ENCODE measurements at places on chromosomes 16 and 17.

GRCh38 chr16:22710326-22710725, 103.6 kb upstream of the HS3ST2 start:
- no peak for DNase-seq

DNA sequence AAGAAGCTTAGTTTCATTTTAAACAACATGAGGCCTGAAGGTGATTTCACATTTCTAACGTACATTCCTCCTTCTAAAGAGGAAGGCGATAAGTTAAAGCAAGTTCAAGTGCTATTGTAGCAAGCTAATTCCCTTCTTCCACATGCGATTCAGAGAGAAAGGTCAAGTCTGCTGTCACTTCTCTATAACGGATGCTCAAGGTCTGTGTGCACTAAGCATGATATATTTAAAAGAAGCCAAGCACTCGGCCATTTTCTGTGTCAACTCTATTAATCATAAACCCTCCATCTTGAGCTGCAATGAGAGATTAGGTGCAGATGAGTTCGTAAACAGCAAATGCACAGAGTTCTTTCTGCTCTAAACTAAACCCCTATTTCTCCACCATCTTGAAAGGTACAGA, 568.8 kb upstream of the ZFHX3 start:
- DNase-seq, result no peak

GRCh38 chr16:69286941-69287713, 24.0 kb upstream of the VPS4A start:
- DNase-seq, result peak; percentile 71

DNA sequence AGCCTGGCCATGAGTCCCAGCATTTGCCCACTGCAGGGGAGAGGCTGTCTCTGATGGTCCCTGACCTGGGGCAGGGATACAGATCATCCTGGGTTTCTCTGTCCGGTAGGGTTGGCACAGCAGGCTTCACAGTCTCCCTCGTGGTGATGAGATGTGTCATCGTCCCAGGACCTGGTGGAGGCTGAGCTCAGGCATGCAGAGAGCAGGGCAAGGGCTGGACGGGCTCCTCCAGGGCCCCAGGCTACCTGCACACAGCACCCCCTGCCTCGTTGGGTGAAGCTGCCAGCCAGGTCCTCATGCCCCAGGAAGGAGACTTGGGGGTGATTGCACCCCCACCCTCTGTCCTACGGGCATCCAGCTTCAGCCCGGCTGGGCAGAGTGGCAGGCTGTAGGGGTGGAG, 155.8 kb upstream of the GSE1 start:
- DNase-seq, result no peak

- no peak for DNase-seq
Observed at GRCh38 chr17:56982312-56982711, 4.4 kb downstream of the SCPEP1 start.

- no peak for DNase-seq
Observed at GRCh38 chr16:59759296-59759695, 1025.2 kb upstream of the GOT2 start.

GRCh38 chr17:47218896-47219430, 9.8 kb downstream of the MYL4 start:
- no peak for DNase-seq

DNA sequence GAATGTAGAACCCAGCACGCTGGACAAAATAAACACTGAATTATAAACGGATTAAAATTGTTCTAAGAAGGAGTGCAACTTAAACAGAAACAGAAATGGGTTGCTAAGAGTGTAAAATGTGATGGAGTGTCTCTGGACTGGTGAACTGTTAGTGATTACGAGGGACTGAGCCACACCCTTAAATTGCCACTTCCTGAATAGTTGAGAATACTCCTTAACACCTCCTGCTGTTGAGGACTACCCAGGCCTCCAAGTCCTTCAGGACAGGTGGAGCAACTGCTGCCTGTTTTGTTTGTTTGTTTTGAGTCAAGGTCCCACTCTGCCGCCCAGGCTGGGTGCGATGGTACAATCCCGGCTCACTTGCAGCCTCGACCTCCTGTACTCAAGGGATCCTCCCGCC, 25.8 kb upstream of the IRF8 start:
- no peak for DNase-seq

DNA sequence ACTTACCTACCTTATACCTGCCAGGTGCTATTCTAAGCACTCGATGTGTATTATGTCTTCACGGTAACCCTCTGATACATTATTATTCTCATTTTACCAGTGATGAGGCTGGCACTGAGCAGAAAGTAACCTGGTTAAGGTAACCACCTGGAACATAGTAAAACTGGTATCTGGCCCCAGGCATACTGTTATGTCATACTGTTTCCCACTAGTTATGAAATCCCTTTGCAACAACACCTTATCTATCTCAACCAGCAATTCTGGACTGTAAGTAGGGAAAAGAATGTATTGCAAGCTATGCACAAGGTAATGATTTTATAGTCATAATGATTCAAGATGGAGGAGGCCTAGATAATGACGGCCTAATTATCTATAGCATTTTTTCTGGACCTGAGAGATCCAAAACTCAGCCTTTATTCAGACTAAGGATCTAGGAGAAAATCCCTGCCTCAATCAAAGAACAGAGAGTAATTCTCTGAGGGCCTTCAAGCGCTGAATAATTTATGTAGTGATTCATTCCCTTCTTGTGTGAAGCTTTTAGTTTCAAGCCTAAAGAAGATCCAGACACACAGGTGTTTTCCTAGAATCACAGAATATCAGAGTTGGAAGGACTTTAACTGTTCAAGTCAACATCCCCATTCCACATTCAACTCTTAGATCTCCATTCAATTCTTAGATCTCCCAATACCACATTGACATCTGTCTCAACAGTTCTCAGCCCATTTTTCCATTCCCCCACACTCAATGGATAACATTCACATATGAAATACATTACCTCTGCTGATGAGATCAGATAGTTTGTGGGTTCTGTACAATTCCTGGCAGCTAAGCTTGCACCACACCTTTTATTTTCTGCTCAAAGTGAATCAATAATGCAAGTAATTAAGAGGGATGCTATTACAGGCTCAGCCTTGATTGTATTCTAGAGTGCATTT, 14.9 kb upstream of the MMD start:
- DNase-seq, result no peak

DNA sequence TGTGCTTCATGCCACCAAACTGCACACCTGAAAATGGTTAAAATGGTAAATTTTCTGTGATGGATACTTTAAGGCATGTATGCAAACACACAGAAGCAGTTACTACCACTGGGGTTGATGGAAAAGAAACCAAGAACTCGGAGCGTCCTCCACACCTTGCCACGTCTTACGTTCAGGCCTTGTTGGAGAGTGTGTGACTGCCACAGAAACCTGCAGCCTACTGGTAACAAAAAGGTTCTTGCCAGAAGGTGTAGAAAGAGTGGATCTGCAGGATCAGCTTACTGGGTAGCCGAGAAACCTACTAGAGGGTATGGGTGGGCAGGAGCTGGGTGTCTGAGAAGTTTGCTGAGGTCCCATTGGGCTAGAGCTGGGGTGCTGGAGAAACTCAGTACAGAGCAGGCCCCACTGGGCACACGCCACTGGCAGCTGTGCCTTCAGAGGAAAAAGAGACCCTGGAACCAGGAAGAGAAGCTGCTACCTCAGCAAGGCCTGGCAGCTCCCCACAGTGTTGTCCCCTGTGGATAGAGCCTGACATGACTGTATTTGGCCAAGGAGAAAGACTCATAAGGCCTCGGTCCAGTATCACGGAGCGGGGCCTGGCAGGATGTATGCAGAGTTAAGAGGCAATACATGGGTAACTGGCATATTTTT, 204.6 kb downstream of the SEC14L1 start:
- DNase-seq, result no peak

DNA sequence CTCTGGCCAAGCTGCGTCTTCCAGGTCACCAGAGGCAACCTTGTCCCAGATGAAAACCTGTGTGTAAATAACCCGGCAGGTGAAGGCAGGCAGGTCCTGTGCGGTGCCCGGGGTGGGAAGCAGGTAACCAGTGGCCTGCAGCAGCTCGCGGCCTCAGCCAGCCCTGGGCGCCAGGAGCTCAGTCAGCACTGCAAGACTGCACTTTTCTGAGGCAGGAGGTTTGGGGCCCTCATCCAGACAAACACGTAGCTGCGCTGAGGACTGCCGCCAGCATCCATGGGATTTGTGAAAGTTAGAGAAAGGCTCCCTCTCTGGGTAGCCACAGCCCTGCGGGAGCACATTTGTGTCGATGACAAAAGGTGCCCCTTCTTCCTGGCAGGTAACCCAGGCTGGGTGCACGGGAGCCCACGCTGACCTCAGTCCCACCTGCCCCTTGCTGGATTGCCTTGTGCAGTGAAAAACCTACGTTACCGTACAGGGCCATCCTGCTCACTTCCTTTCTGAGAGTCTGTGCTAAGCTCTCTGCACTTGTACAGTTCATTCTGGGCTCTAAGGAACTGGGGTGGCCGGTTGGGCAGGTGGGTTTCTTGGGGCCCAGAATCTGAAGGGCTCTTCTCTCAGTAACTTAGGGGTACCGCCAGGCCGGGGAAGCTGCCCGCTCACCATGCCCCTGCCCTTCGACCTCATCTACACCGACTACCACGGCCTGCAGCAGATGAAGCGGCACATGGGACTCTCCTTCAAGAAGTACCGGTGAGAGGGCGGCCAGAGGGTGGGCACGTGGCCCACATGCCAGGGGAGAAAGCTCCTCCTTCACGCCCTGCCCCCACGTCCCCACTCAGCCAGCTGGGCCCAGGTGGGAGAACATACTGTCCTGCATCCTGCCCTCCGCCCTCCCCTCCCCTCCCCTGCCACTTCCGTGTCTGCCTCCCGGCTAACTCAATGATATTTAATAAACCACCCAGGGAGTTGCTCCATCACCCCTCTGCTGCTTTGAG, 56.4 kb downstream of the MGAT5B start:
- DNase-seq, result no peak

GRCh38 chr17:7113273-7114071, 1.1 kb downstream of the ASGR2 start:
- peak; percentile 43 for DNase-seq

- DNase-seq, result no peak
Observed at GRCh38 chr17:50949128-50949988, 83.2 kb upstream of the TOB1 start.

- DNase-seq, result no peak
Observed at GRCh38 chr17:77838748-77839697, 119.5 kb upstream of the TNRC6C start.

DNA sequence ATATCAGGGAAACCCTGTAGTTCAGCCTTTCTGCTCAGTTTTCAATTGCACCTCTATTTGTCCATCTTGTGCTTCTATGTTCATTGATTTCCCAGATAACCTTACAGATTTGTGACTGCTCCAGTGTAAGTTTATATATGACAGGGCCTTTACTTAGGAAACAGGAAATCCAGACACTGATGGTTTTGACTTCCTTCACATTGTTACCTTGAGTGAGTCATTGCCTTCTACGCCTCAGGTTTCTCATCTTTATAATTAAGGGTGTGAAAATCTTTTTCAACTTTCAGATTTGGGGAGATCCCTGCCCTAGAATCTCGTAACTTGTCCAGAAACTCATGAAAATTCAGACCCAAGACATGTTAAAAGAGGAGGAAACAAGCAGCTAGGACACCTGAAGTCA, 342.4 kb upstream of the TBX2 start:
- no peak for DNase-seq

DNA sequence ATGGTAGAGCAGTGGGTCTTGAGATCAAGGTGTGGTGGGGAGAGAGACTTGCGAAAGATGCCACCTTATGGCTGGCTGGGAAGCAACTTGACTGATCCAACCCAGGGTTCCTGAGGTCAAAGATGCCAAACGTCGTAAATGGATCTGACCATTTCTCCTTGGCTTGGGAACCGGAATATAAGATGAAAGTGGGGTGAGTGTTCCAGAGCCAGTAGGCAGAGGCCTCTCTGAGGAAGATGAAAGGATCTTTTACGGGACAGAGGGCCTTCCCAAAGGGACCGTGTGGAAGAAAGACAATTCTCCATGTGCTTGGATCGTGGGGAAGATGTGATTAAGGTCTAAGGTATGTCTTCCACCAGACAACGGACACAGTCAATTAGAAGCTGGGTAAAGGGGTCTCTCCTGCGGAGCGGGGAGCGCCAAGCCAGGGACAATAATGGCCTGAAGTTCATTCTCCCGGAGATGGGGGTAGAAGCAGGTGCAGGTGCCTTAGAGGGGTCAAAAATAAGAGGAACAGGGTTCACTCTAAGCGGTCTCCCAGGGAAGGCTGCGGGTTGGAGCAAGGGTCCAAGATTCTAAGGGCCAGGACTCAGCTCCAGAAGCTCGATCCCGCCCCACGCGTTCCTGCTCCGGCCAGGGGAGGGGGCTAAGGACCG, 800 bp downstream of the FXR2 start:
- no peak for DNase-seq

GRCh38 chr17:49977463-49978389, 8.7 kb downstream of the DLX4 start:
- DNase-seq, result no peak

- no peak for DNase-seq
Observed at GRCh38 chr17:38705803-38706504, 881 bp downstream of the MLLT6 start.

Measured in right lobe of liver (tissue), 6 donors.